MV-4-11 (cell line): ENCODE measurements at places on chromosomes 12 and 14.

DNA sequence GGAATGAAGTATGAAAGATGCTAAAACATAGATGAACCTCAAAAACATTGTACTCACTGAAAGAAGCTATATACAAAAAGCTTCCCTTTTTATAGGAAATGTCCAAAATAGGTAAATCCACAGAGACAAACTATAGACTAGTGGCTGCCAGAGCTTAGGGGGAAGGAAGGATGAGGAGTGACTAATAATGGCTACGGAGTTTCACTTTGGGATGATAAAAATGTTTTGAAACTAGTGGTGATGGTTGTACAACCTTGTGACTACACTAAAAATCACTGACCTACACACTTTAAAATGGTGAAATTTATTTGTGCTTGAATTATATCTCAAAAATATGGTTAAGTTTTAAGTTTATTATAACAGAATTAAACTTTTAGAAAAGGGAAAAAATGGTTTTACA lies 37.1 kb upstream of the AMN1 start:
- DNase-seq, result no peak

DNA sequence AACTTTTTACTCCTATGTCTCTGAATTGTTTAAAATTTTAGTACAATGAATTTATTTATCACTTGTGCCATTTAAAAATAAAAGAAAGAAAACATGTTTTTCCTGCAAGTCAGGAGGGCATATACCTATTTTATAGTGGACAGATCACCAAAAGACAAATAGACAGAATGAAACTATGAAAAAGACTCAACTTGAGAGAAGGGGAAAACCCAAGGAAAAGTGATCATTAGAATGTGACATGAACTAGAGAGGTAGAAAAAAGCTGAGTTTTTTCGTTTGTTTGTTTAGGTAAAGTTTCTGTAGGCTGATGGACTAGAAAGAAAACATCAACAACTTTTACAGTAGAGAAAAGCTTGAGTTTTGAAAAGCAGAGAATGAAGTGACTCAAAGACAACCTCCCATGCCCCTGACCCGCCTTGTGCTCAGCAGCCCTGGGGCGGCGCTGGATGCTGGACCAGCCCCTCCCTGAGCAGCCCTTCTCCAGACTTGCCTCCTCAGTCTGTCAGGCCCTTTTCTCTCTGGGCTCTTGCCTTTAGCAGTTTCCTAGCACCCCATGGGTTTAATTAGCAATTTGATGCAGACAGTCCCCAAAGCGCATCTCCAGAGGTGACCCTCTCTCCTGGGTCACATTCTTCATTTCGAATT lies 95.1 kb upstream of the ARID2 start:
- no peak for DNase-seq

DNA sequence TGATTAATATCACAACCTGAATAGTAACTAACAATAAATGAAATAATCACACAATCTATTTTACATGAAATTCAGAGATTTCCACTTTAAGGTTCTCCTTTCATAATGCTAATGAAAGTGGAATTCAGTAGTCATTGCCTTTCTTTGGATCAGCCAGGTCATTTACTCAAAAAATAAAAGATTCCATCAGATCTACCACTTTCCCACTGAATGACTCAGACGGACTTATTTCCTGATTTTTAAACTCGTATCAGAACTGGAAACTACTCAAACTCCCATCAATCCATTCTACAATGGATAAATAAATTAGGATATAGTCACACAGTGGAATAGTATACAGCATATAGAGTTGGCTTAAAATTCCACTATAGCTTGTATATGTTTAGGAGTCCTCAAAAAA lies 237.1 kb downstream of the MED13L start:
- no peak for DNase-seq

- DNase-seq, result no peak
Observed at GRCh38 chr12:32903763-32904162, 7.2 kb upstream of the PKP2 start.

DNA sequence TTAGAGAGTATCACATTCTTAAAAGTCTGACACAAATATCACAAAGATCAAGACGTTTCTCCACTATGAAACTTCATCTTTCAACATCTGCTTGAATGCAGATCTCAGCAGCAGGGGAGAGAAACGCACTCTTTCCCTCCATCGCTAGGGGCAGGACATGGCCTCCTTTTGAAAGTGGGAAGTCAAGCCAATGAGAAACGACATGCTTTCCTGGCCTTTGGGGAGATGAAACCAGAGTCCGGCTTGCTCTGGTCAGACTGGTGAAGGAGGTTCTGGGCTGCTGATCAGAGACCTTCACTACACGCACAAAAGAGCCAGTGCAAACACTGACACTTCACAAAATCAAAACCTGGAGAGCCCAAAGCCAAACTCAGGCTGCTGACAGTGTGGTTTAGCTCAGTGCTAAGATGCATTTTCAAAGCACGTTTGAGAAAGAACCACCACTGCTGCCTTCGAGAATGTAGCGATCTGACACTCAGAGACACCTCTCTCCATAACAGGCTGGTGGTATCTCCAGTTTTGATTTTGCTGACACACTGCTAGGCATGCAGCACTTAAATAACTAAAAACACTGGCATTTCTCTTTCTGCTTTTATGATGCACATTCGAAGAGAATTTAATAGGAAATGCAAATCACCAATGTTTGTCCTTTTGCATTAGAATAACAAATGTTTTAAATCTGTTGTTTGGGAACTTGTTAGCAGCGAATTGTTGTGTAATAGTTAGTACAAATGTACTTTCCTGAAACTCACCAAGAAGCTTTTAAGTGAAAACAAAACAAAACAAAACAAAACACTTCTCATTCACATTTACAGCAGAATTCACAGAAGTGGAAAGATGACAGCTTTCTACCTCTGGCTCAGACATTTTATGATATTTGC lies 93.9 kb upstream of the OVCH1 start:
- peak; percentile 39 for DNase-seq

DNA sequence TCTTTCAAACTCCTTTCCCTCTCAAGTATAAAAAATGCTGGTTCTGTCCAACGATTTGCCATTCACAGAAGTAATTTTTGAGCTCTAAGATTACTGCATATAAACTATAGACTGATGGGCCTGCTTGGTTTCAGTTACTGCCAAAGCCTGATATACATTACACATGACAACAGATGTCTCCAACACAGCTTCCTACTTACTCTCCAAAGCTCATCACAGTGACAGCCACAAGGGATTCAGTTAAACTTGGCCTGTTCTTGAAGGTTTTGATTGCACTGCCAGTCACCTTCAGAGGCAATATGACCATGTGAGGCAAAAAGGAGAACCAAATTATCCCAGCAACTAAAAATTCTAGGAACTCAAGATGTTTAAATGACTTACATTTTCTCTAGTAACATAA lies 30.1 kb downstream of the STXBP6 start:
- DNase-seq, result no peak

DNA sequence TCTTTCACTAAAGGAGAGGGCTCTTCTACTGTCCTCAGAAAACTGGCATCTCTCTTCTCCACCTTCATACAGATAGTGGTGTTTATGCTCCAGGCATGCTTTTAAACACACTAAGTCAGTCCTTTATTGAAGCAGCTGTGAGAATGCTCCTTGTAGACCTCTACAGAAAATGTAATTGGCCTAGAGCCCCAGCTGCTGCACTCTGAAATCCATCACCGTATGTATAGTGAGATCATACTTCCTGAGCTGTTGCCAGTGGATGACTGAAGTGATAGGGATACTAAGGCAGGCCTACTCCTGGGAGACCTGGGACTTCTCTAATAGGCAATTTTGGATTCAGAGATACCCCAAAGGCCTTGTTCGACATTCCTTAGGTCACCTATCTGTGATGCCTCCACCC lies 535.4 kb downstream of the RPS29 start:
- DNase-seq, result no peak

DNA sequence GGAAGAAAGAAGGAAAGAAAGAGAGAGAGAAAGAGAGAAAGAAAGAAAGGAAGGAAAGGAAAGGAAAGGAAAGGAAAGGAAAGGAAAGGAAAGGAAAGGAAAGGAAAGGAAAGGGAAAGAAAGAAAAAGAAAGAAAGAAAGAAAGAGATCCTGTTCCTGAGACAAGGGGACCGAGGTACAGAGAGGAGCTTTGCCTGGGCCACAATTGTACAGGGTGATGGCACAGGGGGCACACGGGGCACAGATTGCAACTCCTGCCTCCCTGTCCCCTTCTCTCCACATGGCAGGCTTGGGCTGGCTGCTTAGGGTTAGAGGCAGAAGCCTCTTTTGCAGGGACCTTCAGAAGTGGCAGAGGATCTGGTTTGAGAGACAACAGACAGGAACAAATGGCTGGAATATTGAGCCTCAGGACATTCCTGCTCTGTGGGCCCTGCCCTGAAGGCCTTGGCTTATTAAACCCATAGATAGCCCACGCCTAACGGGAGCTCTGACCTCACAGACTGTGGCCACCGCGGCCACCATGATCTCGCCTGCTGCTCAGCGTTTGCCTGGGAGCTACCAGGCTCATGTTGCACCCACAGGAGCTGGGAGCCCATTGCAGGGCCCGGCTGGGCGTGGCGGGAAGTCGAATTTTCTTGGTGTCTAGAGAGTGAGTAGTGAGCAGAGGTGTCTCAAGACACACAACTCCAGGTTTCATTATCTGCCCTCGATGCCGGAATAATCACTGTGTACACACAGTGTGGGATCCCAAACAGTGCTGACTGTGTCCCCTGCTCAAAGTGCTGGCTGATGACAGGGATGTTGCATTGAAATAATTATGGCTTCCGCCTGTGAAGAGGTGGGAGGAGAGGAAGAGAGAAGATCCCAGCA lies 147.9 kb upstream of the NCOR2 start:
- peak; percentile 38 for DNase-seq

DNA sequence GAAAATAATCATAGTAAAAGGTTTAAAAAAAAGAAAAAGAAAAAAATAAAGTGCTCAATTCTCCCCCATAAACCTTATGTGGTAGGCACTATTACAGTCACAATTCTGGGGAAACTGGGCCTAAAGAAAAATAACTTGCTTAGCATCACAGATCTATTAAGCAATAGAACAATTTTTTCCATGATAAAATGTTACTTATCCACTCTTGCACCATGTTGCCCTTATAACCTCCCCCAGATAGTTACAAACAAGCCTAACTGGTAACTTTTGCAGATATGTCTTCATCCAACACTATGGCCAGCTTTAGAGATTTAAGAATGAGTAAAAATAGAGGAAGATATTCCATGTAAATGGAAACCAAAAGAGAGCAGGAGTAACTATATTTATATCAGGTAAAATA lies 164.8 kb downstream of the DUSP6 start:
- no peak for DNase-seq

GRCh38 chr12:2054091-2055018 lies 1.6 kb downstream of the CACNA1C start:
- no peak for DNase-seq

DNA sequence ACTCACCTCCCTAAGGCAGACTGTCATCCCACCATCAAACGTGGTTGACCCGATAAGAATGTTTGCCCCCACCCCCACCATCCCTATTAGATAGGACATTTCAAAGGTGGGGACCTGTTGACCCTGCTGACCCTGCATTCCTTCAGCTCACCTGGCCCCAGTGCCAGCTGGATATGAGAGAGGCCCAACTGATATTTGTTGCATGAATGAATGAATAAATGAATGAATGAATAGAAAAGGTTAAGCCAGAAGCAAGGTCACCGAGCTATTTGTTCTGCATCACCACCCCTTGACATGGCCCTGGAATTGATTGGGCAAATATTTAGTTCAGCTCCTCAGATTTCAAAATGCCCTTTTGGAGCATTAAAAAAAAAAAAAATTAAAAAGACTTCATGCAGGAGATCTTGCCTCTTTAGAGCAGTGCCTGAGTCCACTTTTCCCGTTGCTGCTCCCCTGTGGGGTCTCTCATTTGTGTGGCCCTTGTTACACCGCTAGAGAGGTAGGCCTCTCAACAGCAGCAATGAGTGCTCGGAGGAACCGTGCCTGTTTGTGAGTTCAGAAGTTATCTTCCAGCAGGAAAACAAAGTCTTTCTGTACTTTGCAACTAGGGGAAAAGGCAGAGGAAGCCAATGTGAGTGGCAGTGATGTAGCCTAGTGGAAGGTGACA lies 8.5 kb upstream of the SERPINA5 start:
- DNase-seq, result no peak

- no peak for DNase-seq
Observed at GRCh38 chr12:53645165-53645564, 19.0 kb upstream of the ATF7 start.

- DNase-seq, result peak; percentile 48
Observed at GRCh38 chr12:99455350-99456035, 192.1 kb upstream of the GARIN6 start.

DNA sequence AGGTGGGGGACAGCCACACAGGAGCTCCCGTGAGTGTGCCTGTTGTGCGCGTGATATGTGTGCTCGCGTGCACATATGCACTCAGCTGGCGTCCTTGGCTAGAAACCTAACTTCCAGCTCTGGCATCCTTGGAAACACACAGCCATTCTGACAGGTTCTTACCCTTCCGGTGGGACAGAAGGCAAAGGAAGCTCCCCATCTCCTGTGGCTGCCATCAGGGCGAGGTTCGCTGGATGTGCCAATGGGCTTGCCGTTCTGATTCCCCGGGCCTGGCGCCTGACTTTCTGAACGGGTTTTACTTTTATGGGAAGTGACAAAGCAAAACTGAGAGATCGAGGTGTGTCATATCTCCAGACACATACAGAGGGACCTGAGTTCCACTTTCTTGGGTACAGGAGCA lies 124.7 kb downstream of the PAPOLA start:
- no peak for DNase-seq

DNA sequence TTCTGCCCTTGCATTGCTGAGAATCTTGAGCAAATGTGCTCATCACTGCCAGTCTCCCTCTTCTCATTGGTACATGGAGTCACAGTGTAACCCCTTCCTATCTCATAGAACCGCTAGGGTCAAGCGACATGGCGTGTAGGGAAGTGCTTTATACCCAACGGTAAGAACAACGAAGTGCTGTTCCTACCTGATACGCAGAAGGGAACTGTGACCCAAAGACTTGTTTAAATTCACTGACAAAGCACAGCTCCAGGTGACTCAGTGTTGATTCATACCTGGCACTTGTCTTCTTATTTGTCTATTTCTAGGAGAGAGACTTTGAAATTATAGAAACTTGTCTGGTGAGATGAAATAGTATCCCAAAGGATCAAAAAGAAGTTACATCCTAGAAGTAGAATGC lies 53.7 kb downstream of the FBXL14 start:
- no peak for DNase-seq

DNA sequence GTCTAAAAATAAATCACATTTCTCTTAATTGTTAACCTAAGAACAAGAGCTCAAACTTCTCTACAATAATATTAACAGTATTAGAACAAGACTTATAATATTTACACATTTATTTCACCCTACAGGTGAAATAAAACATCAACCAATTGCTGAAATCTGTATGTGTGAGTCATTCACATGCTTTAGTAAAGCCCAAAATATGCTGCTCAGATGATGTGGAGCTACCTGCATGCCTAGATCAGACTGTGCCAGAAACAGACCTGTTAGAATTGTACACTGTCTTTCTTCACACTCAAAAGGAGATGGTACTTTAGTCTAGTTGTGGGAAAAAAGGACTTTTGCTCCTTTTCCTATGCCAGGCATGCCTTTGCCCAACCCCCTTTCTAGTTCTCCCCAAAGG lies 54.7 kb downstream of the RPS6KA5 start:
- DNase-seq, result no peak

GRCh38 chr12:51924551-51925319 lies 17.4 kb downstream of the ACVRL1 start:
- DNase-seq, result no peak
